ENCODE measurements at places on chromosomes 5 and 9.

GRCh38 chr5:98391921-98392625 is 381.4 kb upstream of the RGMB start:
- DNase-seq, result no peak
- no peak overlapping the region for H3K4me3 ChIP-seq
- no peaks in the 10 kb centered on the region for H3K4me1 ChIP-seq
- H3K27ac ChIP-seq, result no peak overlapping the region

DNA sequence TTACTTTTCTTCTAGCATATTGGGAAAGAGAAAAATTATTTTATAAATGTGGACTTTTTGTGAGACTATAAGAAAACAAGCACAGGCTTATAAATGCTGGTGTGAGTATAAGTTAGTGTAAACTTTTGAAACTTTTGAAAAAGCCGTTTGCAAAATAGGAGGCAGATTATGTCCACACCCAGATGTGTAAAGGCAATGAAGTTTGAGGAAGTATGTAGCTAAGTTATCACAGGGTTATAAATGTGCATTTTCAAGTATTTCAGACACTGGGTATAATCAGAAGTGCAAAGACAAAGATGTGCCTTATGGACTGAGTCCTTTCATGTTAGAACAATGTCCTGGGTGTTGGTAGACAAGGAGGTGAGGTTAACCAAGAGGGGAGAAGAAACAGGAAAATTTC is 85.5 kb downstream of the ANXA1 start:
- H3K4me3 ChIP-seq, result no peak overlapping the region
- no peak overlapping the region for H3K27ac ChIP-seq
- DNase-seq, result no peak
- no peaks in the 10 kb centered on the region for H3K4me1 ChIP-seq

DNA sequence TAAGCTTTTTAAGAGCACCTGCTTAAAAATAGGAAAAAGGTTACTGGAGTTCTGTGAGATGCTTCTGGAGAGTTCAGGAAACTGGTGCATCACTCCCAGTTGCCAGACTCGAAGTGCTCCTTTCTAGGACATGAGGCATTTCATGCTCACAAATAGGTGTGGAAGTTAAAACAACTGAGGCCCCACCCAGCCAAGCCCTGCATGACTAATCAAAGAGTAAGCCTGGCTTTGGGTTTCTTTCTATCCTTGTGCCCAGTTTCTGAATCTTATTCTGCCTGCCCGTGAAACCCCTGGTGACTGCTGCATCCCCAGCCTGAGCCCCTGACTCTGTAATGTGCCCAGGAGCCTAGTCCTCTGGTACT is 7.7 kb downstream of the SPINK9 start:
- H3K27ac ChIP-seq, result no peak overlapping the region
- no peaks in the 10 kb centered on the region for H3K4me1 ChIP-seq
- no peak for DNase-seq
- H3K27me3 ChIP-seq, result no peaks in the 10 kb centered on the region

GRCh38 chr9:16987026-16987425 is 116.6 kb upstream of the BNC2 start:
- H3K4me3 ChIP-seq, result no peak overlapping the region
- no peaks in the 10 kb centered on the region for H3K27me3 ChIP-seq
- peak; percentile 45 for DNase-seq
- no peaks in the 10 kb centered on the region for H3K36me3 ChIP-seq
- no peaks in the 10 kb centered on the region for H3K4me1 ChIP-seq
- peak overlapping the region; percentile 90 for H3K27ac ChIP-seq

GRCh38 chr9:1658661-1659362 is 356.3 kb upstream of the SMARCA2 start:
- no peaks in the 10 kb centered on the region for H3K36me3 ChIP-seq
- no peak overlapping the region for H3K4me3 ChIP-seq
- no peaks in the 10 kb centered on the region for H3K4me1 ChIP-seq
- no peak for DNase-seq
- no peak overlapping the region for H3K27ac ChIP-seq

- no peaks in the 10 kb centered on the region for H3K27me3 ChIP-seq
- H3K4me3 ChIP-seq, result no peak overlapping the region
- H3K36me3 ChIP-seq, result no peaks in the 10 kb centered on the region
Observed at GRCh38 chr5:89337-90286, 2.4 kb upstream of the PLEKHG4B start.
